ENCODE measurements at places on chromosomes 7 and 10.
A peak's percentile ranks its signal among the peaks of the same experiment; 100 is the strongest.

GRCh38 chr7:148084138-148084537 lies 506.4 kb upstream of the C7orf33 start:
- peak; percentile 21 for DNase-seq

DNA sequence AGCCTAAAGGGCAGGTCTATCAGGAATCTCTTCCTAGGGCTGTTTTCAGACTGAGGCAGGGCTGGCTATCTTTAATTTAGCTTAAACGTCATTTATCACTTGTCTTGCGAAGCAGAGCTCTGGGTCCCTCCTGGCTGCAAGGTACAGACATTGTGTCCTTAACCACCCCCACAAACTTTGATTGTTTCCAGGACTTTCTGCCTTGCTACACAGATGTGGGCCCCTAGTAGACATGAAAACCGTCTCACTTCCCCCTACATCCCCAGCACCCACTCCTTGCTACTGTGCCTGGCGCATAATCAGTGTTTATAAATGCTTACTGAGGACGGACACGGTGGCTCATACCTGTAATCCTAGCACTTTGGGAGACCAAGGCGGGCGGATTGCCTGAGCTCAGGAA lies 54.5 kb downstream of the PIP4K2A start:
- DNase-seq, result no peak

- DNase-seq, result no peak
Measured at GRCh38 chr7:11491811-11492210, 340.2 kb downstream of the THSD7A start.

- no peak for DNase-seq
Measured at GRCh38 chr10:30417301-30417700, 16.7 kb upstream of the MAP3K8 start.

GRCh38 chr7:80346704-80347103 lies 165.2 kb downstream of the GNAT3 start:
- no peak for DNase-seq

GRCh38 chr10:27330074-27330473 lies 89.5 kb upstream of the ACBD5 start:
- DNase-seq, result no peak

- DNase-seq, result no peak
Measured at GRCh38 chr10:57300718-57301117, 939.7 kb upstream of the ZWINT start.

- DNase-seq, result no peak
Measured at GRCh38 chr7:77731716-77732115, 35.5 kb downstream of the RSBN1L start.

DNA sequence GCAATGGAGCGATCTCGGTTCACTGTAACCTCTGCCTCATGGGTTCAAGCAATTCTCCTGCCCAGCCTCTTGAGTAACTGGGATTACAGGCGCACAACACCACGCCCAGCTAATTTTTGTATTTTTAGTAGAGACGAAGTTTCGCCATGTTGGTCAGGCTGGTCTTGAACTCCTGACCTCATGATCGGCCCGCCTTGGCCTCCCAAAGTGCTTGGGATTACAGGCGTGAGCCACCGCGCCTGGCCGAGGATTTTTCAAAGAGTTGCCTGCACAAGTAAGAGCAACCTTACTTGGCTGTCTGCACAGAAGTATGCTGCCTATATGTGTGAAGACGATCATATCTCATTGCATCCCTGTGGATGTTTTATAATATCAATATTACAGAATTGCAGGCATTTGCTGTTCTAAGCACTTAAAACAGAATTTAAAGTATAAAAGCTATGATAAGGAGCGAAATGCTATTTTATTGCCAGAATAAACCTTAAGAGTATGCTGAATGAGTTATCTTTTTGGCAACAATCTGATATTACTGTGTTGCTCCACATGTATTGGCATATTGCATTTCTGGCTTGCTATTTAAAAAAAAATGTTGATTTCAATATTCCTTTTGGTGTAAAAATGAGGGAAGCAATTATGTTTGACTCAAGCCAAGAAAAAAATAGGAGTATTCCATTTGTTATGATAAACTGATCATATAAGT lies 379.4 kb upstream of the SEMA3D start:
- no peak for DNase-seq

GRCh38 chr7:100641463-100641859 lies at the start of gene TFR2:
Gene TFR2, minus strand, starts transcription at chr7:100641552. Its CDS starts 43 bp downstream, at chr7:100641509.
- DNase-seq, result no peak

DNA sequence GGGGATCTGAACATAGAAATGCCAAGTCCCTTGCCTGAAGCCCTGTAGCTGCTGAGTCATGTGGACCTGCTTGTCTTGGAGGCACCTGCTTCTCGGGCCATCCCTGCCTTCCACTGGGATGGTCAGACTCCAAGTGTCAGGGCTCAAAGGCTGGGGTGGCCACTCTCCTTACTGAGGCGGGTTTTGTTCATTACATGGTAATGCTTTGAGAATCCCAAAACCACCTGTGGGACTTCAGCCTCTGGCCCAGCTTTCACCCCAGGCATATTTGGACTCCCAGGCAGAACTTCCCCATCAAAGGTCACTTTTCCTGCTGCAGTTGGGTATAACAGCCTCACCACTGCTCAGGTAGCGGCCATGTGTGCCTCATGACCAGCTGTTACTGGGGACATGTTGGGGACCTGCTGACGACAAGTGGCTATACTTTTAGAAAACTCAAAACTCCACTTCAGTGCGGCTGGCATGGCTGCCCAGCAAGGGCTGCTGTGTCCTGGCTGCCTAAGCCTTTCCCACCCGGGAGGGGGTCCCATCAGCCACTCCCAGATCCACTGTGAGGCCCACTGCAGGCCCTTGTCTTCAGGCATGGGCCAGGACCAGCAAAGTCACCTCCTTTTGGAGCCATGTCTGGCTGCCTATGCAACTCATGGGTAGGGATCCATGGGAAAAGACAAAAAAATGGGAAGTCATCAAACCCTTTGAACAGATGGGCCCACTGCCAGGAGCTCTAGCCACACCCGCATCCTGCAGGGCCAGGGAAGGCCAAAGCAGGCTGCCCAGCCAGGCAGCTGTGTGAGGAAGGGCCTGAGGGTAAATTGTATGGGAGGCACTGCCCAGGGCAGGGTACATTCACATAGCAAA lies 96.7 kb downstream of the ARHGAP22 start:
- no peak for DNase-seq

DNA sequence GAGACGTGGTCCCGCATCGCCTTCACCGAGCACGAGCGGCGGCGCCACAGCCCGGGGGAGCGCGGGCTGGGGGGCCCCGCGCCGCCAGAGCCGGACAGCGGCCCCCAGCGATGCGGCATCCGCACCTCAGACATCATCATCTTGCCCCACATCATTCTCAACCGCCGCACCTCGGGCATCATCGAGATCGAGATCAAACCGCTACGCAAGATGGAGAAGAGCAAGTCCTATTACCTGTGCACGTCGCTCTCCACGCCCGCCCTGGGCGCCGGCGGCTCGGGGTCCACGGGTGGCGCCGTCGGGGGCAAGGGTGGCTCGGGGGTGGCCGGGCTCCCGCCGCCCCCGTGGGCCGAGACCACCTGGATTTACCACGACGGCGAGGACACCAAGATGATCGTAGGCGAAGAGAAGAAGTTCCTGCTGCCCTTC lies 737 bp downstream of the CNNM2 start:
- DNase-seq, result peak; percentile 52

- peak; percentile 40 for DNase-seq
Measured at GRCh38 chr10:74898201-74898976, 72.0 kb downstream of the KAT6B start.

- DNase-seq, result no peak
Measured at GRCh38 chr7:115269486-115269885, 347.6 kb downstream of the MDFIC start.

DNA sequence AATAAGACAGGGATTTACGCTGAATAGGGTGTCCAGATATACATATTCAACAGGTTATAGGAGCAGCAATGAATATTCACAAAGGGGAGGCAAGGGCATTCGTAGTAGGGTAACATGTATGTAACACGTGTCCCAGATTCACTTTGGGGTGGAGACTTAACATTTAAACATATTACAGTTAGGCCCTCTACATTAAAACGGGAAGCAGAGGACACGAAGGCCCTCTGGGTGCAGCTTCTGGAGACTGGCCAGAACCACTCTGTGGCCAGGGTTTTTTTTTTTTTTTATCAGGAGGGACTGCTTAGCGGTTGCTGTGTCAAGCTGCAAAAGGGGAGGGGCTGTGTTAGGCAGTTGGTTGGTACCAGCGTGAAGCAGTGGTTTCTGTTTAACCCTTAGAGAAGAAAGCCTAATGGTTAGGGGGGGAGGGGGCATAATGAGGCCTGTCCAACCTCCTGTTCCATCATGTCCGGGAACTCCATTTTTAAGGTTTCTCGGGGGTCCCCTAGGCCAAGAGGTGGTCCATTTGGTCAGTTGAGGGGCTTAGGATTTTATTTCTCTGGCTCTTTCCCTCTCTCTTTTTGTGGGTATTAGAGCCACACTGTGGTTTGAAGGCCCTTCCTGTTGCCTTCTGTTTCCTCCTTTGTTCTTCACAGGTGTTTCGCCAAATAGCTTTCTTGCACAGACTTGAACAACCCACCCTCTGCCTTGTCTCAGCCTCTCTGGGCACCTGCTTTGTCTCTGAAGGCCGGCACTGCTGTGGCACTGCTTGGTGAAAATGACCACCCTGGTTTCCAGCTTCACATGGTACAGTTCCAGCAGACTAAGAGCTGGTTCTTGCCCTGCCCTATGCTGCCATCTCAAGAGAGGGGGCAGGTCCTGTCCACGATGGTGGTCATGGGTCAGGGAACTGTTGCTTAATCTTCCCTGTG lies 26.4 kb downstream of the PRF1 start:
- peak; percentile 38 for DNase-seq

GRCh38 chr7:27169658-27170425 lies 4.3 kb downstream of the HOXA10 start:
- DNase-seq, result no peak

DNA sequence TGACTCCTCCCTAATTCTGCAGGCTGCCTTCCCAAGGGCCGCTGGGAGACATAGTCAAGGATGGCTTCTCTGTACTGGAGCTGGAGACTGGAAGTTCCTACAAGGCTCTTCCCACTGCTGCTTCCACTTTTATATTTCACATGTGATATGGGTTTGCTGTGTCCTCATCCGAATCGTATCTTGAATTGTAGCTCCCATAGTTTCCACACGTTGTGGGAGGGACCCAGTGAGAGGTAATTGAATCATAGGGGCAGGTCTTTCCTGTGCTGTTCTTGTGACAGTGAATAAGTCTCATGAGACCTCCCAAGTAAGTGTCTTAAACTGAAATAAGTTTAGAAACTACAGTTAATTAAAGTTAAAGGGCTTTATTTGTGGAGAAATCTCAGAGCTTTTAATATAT lies 47.0 kb upstream of the BICC1 start:
- no peak for DNase-seq

DNA sequence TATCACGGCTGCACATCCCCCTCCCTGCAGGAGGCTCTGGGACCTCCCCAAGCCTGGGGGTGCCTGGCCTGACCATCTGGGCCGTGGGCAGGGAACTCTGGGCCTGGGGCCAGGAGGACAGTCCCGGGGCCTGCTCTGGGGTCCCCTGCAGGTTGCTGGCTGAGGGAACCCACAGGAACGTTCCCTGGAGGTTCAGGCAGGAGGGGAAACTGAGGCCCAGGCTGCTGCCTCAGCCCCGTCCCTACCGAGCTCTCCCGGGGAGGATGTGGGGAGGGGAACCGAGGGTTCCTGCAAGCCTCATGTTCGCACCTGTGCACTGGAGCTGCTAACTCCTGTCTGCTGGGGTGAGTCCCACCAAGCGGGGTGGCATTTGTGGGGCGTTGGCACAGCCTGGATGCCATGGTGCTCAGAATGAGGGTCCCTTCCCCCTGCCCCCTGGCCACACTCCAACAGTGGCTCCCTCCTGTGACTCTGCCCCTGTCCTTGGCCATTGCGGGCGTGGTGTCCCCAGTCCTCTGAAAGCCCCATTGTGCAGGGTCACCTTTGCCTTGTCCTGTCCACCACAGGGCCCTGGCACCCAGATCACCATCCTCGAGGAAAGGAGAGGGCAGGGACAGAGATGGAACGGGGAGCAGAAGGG lies 9.4 kb downstream of the ELFN1 start:
- no peak for DNase-seq

GRCh38 chr7:16655394-16655793 lies 9.4 kb downstream of the BZW2 start:
- no peak for DNase-seq

DNA sequence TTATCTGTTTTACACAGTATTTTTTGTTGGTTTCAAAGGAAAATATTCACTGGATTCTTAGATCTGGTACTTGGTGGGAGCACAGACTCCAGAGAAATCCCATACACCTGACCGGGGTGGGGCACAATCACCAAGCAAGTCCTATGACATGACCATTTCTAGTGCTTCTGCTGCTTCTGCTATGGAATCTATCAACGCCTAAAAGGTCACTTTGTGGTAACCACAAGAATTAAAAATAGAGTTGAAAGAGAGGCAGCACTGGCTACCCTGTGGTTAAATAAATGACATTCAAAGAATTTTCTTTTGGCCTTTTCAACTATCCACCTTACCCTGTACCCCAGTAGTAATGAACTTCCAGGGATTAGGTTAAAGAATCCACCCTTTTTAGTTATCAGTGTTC lies 329.9 kb upstream of the VWC2 start:
- DNase-seq, result no peak
